ENCODE measurements at places on chromosomes 7 and 10.

- no peak for DNase-seq
Measured at GRCh38 chr10:51501396-51501795, 198.0 kb downstream of the CSTF2T start.

DNA sequence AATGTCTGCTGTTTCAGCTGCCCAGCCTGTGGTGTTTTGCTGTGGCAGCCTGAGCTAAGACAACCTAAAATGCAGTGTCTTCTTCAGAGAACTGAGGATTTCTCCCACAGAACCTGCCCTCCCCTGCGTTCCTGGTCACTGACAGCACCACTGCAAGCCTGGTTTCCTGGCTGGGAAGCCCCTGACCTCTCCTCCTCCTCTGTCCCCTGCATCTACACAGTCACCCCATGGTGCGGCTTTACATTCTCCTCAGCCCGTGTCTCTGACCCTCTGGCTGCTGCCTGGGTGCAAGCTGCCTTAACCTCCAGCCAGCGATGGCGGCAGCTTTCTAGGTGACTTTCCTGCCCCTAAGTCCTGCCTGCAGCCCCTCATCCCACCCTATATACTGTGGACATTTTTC, 337.3 kb upstream of the ZNF32 start:
- no peak for DNase-seq

DNA sequence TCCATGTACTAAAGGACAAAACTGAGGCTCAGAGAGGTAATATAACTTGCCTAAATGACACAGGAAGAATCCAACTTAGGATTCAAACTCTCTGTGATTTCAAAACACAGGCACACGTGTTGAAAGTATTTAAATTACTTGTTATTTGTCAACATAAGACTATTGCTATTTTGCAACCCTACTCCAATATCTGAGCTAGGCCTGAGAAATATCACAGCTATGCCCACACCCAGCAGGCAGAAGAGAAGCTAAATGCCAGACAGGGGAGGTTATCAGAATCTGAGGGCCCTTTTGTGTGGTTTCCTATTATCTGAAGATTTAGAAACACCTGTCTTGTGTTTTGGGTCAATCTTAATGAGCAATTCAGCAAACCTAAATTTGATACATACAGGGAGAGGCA, 204.3 kb downstream of the ANK3 start:
- DNase-seq: no peak

DNA sequence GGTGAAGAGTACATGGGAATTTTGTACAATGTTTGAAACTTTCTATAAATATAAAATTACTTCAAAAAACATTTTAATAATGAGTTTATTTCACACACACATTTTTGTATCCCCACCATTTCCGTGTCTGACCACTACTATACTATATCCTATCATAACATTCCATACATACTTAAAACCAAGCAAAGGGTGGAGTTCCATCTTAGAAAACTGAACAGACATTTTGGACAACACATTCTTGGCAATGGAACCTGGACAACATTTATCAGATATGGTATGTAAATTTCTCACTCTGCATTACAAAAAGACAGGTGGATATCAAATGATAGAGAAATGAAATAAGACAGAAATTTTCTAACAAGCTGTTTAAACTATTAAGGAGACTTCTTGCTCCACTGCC, 168.9 kb downstream of the TWIST1 start:
- DNase-seq: peak; percentile 5

GRCh38 chr10:111246814-111247452, 170.1 kb downstream of the ADRA2A start:
- no peak for DNase-seq

DNA sequence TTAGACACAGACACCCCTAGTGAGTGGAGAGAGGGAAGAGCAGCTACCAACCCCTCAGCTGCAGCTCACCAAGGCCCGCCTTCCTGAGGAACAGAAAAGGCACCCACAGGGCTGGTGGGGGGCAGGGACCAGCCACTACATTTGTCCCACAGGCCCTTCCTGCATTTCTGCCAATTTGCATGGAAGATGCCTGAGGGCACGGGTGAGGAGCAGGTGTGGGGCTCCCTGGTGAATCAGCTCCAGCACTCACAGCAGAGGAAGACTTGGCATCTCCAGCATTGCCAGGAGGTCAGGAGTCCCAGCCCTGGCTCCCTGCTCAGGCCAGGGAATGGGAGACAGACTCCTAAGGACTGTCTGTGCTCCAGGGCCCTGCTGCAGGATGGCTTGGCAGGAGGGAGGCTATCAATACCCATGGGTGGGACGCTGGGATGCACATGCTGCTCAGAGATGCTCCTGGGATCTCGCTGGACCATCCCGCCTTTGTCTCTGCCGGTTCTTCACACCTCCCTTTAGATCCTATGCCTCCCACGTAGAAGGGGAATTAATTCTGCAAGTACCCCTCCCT, 109.7 kb downstream of the SLIT1 start:
- no peak for DNase-seq

DNA sequence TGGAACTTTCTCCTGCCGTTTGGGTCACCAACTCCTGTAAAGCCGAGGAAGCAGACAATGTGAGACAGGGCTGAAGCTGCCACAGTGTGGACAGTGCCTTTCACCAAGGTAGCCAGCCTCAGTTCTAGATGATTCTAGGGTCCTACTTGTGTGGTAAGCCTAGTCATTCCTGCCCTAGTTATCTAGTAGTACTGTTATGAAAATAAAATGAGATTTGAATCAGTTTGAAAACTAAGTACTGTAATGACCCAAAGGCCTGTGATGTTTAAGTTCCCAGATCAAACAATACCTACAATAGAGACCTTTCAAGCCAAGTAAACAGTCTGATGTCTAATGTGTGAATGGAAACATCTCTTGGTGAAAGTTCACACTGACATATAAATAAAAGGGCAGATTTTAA, 37.1 kb downstream of the POLL start:
- DNase-seq: no peak

- DNase-seq: no peak
Measured at GRCh38 chr7:117185124-117185523, 137.7 kb downstream of the WNT2 start.

DNA sequence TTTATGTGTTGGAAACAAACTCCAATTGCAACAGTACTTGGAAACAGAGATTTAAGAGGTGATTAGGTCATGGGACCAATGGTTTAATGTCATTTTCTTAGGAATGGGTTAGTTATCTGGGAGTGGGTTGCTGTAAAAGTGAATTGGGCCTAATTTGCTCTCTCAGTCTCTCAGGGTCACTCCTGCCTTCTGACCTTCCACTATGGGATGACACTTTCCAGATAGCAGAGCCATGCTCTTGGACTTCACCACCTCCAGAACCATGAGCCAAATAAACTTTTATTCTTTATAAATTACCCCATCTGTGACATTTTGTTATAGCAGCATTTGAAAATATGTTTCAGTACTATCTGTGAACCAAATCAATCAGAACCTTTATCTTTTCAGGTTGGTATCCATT, 1509.1 kb downstream of the REEP3 start:
- DNase-seq: no peak

DNA sequence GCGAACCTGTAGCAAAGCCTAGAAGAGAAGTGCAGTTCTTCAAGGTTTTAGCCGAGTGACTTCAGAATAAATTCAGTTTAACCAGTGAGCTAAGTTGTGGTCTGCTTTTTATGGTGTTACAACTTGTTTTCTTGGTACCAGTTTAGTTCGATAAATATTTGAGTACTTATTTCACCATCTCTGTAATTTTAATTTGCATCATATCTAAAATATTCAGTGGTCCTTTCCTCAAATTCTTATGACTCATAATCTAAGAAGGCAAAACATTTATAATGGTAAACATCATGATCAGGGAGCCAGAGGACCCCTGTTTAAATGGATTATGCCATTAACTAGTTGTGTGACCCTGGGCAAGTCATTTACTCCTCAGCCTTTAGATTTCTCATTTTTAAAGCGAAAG, 4.1 kb upstream of the BMPER start:
- no peak for DNase-seq

DNA sequence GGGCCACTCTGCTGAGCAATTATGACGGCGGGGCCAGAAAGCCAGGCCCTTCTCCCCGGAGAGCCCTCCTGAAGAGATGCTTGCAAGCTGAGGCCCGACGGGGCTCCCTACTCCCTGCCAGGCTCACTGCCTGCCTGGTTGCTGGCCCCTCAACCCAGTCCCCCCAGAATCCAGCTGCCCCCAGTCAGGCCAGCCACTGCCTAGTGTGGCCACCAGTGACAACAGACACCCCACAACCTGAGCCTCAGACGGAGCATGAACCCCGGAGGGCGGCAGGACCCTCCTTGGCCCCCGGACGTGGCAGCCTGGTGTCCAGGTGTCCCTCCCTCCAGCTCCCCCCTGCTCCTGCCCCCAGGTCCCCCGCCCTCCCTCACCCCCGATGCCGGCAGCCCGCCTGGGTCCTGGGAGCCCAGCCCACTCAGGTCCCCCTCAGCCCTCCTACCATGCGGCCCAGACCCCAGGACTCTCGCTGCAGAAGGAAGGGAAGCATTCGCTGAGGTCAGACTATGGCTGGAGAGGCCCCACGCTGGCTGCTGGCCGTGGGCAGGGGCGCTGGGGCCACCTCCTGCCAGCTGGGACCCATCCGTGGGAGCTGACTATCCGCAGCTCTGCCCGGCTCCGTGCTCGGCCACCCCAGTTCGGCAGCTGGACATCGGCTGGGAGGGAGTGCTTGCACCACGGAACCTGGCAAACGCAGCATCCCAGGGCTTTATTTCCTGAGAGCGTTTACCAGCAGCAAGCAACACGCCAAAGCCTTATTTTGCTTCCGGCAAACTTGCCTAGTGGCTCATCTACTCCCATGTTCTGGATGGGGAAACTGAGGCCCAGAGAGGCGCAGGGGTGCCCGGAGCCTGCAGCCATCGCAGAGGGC, 89.8 kb downstream of the UNCX start:
- no peak for DNase-seq

DNA sequence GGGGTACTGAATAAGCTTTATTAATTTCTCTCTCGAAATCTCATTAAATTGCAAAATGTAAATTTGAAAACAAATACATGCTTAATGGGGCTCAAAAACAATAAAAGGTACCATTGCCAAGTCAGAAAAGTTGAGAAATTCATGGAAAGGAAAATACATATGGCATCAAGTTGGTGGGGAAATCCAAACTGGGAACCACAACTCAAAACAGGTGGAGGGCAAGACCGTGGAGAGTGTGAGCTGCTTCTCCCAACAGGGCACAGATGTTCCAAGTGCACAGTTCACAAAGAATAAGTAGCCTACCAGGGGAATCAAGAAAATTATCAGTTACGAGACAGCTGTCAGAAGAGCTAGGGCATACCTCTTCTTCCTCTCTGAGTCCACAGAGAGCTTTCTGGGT, 26.6 kb downstream of the MKX start:
- DNase-seq: no peak

GRCh38 chr10:102334101-102334500, 61.4 kb upstream of the NFKB2 start:
- peak; percentile 56 for DNase-seq

GRCh38 chr10:33781606-33782395, 447.3 kb upstream of the NRP1 start:
- DNase-seq: no peak

- no peak for DNase-seq
Measured at GRCh38 chr7:25432807-25433206, 204.5 kb upstream of the NPVF start.

DNA sequence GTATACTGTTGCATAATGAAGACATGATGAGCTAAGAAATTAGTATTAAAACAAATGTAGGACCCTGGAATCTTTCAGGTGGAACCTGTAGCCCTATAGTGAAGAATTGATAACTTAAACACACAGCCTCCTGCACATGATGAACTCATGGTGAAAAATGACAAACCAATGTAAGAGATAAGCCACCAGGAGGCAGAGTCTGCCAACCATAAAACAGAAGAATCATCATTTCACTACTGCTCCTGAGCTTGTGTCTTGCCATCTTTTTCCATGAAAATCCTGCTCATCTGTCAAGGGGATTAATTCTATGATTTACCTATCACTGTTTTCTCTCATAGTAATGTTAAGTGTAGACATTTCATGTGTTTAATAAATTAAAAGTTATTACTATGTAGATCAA, 363.9 kb downstream of the MALRD1 start:
- DNase-seq: peak; percentile 56

DNA sequence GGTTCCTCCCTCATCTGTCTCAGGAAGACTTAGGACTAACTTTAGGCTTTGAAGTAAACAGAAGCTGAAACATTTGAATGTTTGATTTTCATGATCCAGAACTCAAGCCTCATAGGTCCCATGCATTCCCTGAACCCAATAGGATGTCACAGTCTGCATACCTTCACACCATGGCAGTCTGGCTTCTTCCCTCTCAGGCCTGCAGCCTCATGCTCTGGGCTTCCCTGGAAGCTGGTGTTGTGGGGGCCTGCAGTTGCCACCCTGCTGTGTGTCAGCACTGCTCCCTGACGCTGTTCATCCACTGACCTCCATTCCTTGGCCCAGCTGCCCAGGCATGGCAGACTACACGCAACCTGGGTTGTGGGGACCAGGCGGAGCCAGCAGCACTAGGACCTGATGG, 267.5 kb upstream of the KAT6B start:
- no peak for DNase-seq

- DNase-seq: peak; percentile 64
Measured at GRCh38 chr10:28841625-28842024, 164.3 kb downstream of the BAMBI start.

DNA sequence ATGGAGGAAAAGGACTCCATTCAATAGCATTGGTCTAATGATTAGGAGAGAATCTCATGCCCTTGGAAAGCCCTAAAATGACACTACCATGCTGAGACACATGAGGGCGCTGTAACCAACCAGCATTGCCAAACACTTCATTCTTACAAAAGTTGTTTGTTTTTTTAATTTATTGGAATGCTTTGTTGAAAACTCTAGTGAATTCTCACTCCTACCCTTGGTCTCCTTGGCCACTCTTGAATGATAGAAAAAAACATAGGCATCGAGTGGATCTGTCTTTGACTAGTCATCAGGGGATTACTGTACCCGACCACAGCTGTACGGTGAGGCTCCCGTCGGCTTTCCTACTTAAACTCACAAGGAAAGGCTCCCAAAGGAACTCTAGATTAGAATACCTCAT, 29.3 kb upstream of the ADD3 start:
- DNase-seq: peak; percentile 83

GRCh38 chr10:27529010-27529783, 25.1 kb downstream of the RAB18 start:
- peak; percentile 57 for DNase-seq

DNA sequence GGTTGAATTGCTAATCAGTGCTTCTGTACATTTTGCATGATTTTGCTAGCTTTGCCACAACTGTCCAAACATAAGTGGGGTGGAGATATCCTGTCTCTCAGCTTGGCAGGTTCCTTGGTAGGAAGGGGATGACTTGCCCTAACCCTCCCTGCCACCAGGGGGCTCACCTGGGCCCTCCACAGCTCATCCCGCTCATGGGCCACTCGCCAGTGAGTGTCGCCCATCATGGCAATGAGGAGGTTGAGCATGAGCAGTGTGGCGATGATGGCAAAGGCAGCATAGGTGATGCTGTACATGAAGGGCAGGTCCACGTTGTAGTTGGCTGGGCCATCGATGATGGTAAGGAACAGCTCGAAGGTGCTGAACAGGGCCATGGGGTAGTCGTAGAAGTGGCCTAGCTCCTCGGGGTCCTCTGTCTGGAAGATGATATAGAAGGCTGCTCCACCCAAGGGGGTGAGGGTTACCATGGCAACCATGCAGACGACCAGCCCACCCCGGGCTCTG, 12.2 kb downstream of the TRPV6 start:
- DNase-seq: peak; percentile 3

- DNase-seq: peak; percentile 82
Measured at GRCh38 chr10:60963441-60964256, 19.7 kb upstream of the RHOBTB1 start.
